ENCODE measurements at places on chromosomes 7 and 10.

- DNase-seq, result no peak
These were observed 8.8 kb upstream of the SPAM1 start for GRCh38 chr7:123916240-123916724.

DNA sequence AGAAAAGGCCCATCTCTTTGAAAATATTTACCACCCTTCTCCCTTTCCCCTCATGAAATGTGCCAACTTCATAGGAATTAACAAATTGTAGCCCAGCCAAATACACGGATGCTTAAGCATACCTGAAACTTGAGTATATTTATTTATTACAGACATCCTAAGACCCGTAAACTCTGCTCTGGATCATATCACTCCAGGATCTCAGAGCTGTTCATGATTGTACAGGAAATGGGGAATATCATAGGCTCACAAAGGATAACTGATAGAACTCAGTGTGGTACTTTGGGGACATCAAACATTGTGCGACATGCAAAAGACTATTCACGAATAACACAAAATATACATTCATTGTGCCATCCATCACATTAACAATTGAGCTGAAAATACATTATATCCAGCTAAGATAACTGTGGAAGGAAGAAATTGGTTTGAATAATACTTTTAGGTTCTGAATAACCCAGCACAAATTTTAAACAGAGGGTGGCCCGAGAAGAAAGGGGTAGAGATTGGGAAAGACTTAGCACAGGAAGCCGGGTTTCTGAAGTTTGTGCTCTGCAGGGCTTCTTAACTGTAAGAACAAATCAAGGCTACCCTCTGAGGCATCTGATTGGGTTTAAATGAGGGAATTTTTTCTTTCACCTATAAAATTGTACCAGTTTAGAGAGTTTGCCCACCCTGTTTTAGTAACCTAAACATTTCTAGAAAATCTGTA is 2.5 kb downstream of the HOXA1 start:
- no peak for DNase-seq

DNA sequence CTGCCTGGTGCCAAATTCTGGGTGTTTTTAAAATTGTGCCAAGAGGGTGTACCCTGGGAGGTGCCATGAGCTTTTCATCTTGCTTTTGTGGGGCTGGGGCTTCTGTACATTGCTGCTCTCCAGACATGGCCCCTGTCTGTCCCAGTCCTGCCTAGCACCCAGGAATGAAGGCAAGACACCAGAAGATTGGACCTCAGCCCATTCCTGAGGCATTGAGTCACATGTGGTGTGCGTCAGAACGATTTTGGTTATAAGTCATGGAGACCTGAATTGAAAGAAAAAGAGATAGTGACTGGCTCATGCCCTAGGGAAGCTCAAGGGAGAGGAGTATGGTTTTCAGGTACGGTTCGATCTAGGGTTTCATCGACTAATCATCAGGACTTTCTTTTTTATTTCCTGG is 493.2 kb downstream of the TYW1 start:
- DNase-seq, result no peak

GRCh38 chr7:28375729-28376128 is 36.6 kb upstream of the CREB5 start:
- DNase-seq, result no peak

DNA sequence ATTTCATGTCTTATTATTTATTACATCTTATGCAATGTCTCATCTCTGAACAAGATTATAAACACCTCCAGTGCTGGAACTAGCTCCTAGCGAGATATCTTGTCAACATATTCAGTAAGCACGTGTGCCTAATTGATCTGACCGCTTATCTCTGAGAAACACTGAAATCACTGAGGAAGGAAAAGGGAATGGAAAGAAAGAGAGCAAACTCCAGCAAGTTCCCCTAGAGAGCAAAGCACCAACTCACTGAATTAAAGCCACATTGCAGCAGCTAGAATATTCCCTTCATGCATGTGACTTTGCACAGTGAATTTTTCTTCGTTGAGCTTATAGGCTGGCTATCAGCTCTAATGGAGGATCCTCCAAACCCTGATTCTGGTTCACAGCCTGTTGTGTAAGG is 177.1 kb upstream of the FRMD4A start:
- DNase-seq, result no peak

DNA sequence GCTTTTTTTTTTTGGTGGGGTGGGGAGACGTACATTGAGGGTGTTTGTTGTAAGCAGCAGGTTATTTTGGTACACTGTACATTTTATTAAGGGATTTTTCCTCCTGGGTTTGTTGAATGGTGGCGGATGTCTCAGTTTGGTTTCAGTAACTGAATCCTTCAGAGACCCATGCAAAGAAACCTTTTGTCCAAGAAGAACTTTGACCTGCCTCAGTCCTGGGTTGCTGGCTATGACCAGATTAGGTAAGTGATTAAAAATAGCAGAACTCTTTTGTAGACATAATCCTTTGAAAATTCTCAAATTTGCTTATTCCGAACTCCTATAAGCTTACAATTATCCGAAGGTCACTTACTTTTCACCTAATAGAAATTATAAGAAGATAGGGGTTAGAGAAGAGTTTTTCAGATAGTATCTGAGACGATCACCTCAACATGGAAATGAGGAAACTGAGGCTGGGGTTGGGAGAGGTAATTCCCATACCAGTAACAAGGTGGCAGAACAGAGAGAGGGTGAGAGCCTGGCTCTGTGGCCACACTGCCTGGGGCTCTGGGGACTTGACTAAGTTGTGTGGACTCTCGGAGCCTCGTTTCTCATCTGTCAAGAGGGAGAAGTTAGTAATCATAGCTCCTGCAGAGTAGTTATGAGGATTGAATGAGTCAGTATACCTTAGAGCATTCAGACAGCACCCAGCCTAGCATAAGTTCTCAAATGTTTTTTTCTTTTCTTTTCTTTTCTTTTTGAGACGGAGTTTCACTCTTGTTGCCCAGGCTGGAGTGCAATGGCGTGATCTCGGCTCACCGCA is 87.4 kb downstream of the CCNY start:
- DNase-seq, result no peak

GRCh38 chr7:128724743-128725142 is 14.4 kb upstream of the CALU start:
- DNase-seq, result no peak

GRCh38 chr7:36894190-36894589 is 169.9 kb upstream of the AOAH start:
- no peak for DNase-seq

DNA sequence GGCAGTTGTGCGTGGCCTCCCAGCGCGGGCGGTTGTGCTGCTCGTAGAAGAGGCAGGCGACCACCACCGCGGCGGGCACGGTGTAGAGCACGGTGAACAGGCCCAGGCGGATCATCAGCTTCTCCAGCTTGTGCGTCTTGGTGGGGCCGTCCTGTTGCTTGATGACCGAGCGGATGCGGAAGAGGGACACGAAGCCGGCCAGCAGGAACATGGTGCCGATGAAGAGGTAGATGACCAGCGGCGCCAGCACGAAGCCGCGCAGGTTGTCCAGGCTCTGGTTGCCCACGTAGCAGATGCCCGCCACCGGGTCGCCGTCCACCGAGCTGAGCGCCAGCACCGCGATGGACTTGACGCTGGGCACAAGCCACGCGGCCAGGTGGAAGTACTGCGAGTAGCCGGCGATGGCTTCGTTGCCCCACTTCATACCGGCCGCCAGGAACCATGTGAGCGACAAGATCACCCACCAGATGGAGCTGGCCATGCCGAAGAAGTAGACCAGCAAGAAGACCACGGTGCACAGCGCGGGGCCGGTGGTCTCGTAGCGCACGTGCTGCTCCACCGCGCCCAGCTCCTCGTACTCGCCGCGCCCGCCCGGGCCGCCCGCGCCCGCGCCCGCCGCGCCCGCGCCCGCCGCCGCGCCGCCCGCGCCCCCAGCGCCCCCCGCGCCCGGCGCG is 2.2 kb downstream of the FZD8 start:
- peak; percentile 12 for DNase-seq

GRCh38 chr10:118264252-118264651 is 77.9 kb downstream of the FAM204A start:
- no peak for DNase-seq

- no peak for DNase-seq
These were observed 13.8 kb downstream of the CYTH3 start for GRCh38 chr7:6258440-6259182.

DNA sequence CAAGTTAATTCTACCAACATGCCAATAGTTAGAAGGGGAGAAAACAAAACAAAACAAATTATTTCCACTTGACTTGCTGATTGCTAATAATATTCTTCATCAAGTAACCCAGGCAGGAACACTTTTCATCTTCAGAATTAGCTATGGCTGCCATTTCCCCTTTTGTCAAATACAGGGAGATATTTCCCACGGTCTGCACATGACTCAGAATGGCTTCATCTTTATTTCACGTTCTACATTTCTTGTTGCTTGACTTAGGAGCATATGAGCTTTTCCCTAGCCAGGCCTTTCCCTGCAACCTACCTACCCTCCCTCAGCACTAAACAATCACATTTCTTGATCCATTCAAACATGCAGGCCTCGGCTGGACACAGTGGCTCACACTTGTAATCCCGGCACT is 6.5 kb downstream of the CPVL start:
- DNase-seq, result no peak

DNA sequence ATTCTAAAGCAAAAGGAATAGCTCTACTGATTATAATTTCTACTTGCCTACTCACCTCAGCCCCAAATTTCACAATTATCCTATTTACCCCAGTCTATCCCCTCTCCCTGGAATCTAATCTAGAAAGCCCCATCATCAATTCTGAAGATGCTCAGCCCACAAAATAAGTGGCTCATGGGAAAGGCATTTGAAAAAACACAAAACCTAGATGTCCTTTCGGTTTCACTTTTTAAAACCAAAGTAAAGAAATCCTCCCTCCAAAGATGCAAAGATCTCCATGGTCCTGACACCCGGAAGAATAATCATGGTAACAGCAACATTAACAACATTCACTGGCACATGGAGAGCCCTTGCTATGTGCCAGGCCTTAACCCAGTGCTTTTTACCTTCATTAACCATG is 224.8 kb downstream of the FGFR2 start:
- no peak for DNase-seq

DNA sequence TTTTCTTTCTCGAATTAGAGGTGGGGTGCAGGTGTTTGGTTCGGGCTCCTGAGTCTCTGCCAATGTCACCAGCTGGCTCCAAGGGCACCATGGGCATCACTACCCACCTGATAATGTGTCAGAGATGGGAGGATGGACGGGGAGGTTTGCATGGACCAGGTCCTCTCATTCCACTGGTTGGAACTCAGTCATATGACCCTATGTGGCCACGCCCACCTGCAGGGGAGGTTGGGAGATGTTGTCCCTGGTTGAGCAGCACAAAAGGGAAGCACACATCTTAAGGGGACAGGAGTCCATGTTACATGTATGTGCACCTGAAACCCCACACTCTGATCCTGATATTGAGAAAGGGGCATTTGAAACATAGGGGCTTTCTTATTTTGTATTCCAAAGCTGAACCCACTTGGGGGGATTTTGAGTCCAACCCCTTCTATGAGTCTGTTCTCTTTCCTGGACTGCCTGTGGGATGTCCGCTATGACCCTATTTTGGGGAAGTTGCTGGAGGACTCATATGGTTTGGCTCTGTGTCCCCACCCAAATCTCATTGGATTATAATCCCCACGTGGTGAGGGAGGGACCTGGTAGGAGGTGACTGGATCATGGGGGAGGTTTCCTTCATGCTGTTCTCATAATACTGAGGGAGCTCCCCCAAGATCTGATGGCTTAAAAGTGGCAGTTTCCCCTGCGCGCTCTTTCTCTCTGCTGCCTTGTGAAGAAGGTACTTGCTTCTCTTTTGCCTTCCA is 66.9 kb upstream of the BAIAP2L1 start:
- DNase-seq, result no peak

DNA sequence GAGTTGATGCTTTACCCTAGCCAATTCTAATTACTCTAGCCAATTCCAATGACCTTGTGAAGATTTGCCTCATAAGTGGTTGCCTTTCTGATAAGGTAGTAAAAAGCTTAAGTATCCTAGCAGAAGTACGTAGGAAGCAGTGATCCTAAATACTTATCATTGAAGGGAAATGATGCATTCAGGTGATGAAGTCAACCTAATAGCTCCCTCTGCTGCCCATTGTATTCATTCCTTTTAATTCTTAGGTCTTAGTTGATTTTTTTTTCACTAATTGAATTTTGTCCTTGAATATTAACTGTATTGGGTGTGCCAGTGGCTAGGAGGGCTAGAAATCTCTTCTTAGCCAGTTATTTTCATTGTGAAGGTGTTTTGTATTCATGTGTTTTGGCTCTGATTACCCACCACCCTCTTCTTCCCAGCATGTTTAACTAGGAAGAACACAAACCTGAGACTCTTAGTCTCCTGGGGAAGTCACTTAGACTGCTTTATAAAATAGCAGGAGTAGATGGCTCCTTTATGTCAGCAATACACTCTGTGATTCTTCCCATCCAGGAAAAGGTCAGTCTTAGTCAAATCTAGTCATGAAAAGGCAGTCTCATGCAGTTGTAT is 46.3 kb downstream of the PLEKHA8 start:
- no peak for DNase-seq

DNA sequence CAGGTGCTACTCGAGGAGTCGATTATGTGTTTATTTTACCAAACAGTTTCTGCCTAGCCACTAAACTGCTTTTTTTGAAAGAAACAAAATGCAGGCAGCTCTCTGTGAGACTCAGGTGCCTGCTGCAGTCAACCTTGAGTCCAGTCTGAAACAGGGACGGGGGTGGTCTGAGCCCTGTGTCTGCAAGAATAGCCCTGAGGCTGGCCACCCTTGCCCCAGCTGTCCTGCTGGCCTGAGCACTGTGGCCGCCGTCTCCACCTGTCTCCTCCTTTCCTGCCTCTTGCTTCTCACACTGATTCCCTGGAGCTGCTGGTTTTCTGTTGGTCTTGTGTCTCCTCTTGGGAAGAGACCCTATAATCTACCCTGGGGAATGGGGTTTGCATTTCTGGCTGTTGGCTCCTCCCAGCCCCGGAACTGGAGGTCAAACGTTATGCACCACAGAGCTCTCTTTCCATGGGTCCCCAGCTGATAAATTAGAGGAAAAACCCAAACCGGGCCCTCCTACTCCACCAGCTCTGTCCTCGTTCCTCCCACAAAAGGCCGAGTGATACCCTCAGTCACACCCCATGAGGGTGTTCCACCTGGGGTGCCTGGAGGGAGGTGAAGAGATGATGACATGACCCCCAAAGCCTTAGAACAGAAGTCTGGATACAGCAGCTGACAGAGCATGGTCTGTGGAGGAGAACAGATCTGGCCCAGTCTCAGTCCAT is 15.0 kb upstream of the SLC18A3 start:
- DNase-seq, result peak; percentile 3

- no peak for DNase-seq
These were observed 20.8 kb upstream of the UNC5B start for GRCh38 chr10:71191551-71192076.

- no peak for DNase-seq
These were observed 91.7 kb upstream of the ZMIZ1 start for GRCh38 chr10:78976825-78977755.

- no peak for DNase-seq
These were observed 21.6 kb downstream of the GPR26 start for GRCh38 chr10:123687758-123688157.

- DNase-seq, result no peak
These were observed 2.9 kb downstream of the HKDC1 start for GRCh38 chr10:69223028-69223342.

GRCh38 chr7:133477791-133478190 is 224.9 kb downstream of the EXOC4 start:
- DNase-seq, result no peak

- no peak for DNase-seq
These were observed 173.2 kb downstream of the BUB3 start for GRCh38 chr10:123327450-123327849.
